IPS DF 6.9 (cell line): ENCODE measurements at places on chromosomes 3 and 15.

GRCh38 chr15:77851086-77851485, 218.4 kb upstream of the LINGO1 start:
- no peak for DNase-seq

GRCh38 chr3:196232882-196233251, 16.5 kb downstream of the SLC51A start:
- DNase-seq = no peak

GRCh38 chr3:146747928-146748327, 142.8 kb upstream of the PLSCR5 start:
- DNase-seq = no peak

GRCh38 chr3:69384326-69384725, 1.6 kb downstream of the FRMD4B start:
- DNase-seq = no peak

- DNase-seq = no peak
These were observed 15.8 kb downstream of the ARIH2 start for GRCh38 chr3:48934333-48934991.

- no peak for DNase-seq
These were observed 83.3 kb upstream of the SNRK start for GRCh38 chr3:43203022-43203421.

- DNase-seq = no peak
These were observed 198.3 kb upstream of the TGFBR2 start for GRCh38 chr3:30408105-30408557.

DNA sequence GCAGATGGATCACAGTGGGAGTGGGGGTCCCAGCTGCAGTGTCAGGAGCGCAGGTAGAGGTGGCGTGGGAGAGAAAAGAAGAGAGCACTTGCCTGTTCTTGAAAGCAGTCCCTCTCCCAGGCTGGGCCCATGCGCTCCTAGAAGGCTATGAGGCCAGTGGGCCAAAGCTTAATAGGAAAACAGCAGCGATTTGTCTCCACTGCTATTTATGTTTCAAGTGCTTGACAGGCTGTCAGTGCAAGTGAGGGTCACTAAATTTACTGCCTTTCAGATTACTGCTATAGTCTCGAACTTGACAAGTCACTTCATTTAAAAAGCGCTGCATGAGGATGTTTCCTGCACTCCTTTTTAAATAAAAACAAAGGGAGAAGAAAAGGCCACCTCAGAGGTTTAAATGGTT, 239.5 kb downstream of the GAP43 start:
- DNase-seq = no peak

GRCh38 chr3:45547764-45548680, 46.5 kb upstream of the LIMD1 start:
- no peak for DNase-seq

DNA sequence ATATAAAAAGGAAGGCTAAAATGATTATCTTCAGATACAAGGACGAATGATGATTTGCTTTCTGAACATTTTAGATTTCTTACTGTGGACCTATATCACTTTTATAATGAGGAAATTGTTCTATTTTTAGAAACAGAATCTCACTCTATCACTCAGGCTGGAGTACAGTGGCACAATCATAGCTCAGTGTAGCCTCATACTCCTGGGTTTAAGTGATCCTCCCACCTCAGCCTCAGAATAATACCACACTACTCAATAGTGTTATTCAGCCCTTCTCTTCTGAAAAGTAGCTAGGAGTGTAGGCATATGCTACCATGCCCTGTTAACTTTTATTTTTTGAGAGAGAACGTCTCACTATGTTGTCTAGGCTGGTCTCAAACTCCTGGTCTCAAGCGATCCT, 15.8 kb downstream of the DNAJC13 start:
- no peak for DNase-seq

DNA sequence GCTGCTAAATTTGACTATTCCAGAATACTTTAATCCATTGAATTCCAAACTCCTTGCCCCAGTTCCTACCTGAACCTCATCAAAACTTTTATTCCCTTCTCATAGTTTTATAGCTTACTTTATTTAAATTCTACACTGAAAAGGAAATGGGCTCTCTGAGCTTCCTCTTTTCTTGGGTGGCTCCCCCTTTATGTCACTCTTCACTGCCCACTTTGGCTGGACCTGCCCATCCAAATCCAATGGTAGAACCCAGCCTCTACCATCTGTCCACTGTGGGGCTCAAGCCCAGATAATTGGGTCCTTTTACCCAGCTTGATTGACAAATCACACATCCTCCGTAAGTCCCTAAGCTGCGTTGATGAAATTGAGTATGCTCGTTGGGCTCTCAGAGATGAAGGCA, 216.5 kb downstream of the BBX start:
- no peak for DNase-seq

DNA sequence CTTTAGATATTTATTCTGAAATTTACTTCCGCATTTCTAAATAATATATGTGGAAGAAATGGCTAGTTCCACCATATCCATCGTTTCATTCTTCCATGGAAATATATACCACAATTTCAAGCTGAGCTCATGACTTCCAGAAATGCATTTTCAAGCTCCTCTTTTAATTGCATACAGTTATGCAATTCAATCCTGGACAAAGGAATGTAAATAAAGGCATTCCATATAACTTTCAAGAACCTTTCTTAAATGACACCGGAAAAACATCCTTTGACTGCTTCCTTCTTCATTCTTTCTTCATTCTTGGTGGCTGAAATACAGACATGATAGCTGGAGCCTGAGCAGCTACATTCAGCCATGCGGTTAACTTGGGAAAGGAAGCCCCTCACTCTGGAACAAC, 185.2 kb upstream of the GADL1 start:
- no peak for DNase-seq

- DNase-seq = no peak
These were observed 29.1 kb downstream of the CRYGS start for GRCh38 chr3:186515125-186515524.

- no peak for DNase-seq
These were observed 653 bp upstream of the WDR6 start for GRCh38 chr3:49006408-49007067.

DNA sequence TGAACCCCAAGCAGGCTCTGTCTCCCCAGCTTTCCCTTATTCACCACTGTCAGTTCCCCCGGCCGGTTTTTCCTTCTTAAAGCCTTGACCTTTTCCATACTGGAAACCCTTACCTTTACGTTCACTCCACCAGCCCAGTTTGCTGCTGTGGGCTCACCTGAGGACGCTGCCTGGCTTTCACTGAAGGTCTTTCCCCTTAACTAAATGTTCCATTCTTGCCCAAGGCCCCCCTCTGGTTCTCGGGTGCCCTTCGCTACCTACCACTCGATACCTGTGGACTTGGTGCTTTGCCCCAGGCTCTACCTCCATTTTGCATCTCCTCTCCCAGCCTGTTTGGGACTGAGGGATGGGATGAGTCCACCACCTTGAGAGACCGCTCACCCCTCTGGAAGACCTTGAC, 851 bp downstream of the AP2M1 start:
- no peak for DNase-seq

DNA sequence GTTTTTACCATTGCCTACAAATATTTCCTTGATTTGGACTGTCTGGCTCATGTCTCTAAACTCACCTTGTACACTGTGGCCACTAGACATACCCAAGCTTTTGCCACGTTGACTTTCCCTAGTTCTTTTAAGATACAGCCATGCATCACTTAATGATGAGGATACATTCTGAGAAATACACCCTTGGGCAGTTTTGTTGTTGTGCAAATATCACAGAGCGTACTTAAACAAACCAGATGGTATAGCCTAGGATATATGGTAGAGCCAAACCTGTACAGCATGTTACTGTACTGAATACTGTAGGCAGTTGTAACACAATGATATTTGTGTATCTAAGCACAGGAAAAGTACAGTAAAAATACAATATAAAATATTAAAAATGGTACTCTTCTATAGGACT, 5.5 kb downstream of the ARHGEF26 start:
- no peak for DNase-seq

DNA sequence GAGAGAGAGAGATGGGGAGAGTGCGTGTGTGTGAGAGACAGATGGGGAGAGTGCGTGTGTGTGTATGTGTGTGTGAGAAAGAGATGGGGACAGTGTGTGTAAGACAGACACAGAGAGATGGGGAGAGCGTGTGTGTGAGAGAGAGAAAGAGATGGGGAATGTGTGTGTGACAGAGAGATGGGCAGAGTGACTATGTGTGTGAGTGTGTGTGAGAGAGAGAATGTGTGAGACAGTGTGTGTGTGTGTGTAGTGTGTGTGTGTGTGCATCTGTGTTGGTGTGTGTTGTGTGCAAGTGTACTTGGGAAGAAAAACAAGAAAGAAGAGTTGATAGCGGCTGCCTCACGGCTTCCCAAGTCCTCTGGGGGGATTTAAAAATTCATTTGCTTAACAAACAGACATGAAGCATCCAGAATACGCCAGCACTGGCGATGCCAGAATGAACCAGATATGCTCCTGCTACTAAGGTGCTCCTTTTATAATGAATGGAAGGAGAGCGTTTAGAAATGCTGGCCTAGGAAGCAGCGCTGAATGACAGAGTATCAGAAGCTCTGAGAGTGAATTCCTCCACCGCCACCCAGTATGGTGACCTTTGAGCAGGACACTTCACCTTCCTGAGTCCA, 186.1 kb upstream of the TSC22D2 start:
- no peak for DNase-seq

DNA sequence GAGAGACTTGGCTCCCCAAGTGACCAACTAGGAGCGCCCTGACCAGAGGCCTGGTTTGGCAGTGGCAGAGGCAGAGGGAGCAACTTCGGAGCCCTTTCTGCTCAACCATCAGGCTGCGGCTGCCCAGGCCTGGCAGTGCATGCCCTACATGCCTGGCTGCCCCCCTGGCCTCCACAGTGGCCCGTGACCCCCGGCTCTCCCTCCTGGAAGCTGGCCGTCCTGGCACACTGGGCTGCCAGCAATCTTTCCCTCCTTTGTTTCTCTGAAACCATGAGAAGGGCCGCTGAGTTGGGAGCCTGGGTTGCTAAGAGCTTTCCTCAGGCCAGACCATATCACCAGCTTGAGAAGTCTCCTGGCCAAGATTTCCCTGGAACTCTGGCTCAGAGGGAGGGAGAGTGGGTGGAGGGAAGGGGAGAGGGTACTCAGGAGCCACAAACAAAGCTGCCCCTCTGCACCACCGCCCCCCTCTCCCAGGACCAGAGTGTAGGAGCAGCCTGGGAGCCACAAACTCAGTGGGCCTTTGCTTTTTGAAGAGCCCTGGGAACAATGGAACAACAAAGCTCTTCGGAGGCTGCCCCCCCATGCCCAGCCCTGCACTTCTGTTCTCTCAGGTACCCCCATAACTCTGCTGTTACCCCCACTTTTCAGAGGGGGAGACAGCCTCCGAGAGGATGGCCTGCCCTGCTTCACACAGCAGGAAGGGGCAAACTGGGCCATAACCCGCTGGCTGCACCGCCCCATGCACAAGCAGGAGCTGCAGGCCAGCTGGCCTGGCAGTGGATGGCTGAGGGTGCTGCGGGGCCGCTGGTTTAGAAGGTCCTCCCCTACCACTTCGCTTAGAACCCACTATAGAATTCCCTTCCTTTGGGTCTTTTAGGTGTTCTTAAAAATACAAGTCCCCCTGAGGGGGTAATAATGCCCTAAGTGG, 11.3 kb downstream of the CORO2B start:
- DNase-seq = no peak

DNA sequence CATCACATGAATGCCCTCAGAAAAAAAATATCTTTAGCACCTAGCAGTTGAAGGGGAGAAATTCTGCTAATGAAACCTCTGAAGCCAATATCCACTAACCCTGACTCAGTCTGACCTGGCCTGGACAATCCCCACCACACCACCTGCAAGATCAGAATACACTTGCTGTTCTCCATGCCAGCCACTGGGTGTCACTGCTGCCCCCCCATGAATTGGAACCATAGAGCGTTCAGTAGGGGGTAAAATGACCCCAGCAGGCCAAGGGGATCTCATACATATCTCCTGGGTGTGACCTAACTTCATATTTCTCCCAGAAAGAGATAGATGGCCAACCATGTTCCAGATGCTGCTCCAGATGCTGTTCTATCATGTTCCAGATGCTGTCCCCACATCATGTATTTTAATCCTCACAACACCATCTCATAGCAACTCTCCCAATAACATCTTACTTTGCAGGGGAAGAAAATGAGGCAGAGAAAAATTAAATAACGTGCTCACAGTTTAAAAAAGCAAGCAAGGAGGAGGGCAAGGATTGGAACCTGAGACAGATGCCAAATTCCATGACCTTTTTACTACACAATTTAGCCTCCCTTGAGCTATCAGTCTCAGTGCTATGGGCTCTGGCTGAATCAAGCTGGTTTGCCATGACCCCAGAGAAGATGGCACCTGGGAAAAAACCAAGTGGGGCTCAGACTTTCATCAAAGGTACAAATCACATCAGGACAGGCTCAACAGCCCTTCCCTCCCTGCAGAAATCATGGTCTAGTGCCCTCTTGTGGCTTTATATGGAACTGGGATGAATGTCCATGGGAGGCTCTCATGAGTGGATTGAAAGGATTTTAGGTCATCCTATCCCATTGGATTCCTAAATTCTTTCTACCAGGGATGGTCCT, 12.4 kb downstream of the NTRK3 start:
- DNase-seq = no peak

DNA sequence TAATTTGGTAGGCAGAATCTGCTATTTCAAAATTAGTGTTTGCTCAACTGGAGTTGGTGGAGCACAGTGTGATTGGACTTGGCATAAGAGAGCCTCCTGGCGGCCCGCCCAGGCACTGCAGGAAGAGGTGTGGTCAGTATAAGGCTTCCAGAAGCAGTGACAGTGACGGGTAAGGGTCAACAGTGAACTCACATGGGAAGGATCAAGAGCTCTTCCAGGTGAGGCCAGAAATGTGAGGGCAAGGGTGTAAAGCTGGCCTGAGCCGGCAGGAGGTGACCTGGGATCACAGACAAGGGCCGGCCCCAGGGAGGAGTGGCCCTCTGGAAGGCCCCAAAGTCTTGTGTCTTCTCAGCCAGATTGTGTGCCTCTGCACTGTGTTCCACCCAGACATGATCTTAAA, 93.2 kb upstream of the RNF7 start:
- DNase-seq = peak; percentile 55

DNA sequence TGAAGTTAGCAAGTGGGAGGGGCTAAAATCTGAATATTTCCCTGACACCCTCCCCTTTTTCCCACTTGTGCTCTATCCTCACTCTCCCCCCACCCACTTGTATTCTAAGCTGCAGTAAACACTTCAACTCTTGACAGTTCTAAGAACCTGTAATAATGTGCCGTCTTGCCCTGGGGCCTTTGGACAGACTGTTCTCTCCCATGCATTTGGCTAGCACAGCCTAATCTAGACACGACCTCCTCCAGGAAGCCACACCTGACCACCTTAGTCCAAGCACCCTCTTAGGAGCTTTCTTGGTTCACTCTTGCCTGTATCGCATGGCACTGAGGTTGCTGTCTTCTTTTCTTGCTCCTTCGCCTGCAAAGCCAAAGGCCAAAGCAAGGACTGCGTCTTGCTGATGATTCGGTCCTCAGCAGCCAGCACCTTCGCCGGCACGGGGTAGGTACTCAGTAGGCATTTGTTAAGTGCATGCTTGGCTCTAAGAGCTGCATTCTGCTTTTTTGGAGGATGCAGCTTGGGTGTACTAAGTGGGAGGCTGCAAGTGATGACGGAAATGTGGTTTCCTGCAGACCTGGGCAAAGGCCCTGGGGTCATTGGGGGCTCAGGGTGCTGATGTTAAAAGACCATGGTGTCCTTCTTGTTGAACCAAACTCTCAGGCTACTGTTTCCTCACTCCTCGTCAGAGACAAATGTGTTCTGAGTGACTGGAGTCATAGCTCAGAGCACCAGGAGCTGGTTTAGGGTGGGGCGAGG, 2.0 kb upstream of the ZNF710 start:
- no peak for DNase-seq

GRCh38 chr3:172771672-172772071, 21.1 kb downstream of the ECT2 start:
- DNase-seq = no peak
